Activated T-cell treated with anti-CD3 and anti-CD28 coated beads for 24 hours (primary cell): ENCODE measurements at places on chromosomes 2 and 18.

DNA sequence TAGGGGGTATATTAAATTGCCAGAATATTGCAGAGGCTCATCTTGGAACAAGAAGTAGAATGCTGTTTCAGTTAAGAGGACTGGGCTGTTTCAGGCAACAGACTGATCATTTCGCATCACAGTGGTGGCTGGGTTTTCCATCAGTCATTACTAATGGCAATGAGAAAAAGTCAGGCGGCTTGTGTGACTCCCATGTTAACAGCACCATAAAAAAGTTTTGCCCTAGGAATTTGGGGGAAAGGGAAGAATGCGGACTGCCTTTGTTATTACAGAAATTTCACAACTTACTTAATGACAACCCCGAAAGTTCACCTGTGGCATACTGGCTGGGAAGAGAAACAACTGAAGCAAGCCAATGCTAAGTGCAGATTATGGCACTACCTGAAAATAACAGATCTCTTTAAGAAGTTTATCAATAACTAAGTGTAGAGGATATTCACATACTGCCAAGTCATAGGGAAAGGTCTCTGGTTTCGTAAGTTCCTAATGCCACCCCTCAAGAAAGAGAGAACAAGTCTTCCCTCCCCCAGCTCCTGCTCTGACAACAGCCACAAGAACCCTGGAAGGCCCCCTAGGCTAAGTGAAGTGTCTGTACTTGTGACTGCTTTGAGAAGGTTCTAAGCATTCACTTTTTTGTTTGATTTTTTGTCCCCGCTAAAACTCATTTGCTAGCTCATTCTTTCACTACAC, 40.5 kb upstream of the AP1S3 start:
- no peak for DNase-seq

- no peak for DNase-seq
Observed at GRCh38 chr2:2096803-2097464, 234.1 kb downstream of the MYT1L start.

DNA sequence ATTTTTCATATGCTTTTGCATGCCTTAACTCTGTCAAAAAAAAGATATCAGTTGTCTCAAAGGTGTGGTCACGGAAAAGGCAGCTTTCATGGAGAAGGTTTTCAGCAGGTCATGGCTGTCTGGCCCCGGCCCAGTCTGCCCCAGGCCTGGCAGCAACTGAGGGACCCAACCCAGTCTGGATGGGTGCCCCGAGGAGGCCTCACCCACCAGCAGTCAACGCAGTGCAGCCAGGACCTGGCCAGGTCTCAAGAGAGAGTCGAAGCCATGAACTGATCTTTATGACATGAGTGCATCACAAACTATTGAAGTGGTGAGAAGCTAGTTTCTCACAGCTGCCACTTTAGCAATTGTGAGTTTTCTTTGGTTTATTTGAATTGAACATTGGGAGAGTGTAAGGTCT, 7.9 kb downstream of the TUBB6 start:
- DNase-seq, result no peak

DNA sequence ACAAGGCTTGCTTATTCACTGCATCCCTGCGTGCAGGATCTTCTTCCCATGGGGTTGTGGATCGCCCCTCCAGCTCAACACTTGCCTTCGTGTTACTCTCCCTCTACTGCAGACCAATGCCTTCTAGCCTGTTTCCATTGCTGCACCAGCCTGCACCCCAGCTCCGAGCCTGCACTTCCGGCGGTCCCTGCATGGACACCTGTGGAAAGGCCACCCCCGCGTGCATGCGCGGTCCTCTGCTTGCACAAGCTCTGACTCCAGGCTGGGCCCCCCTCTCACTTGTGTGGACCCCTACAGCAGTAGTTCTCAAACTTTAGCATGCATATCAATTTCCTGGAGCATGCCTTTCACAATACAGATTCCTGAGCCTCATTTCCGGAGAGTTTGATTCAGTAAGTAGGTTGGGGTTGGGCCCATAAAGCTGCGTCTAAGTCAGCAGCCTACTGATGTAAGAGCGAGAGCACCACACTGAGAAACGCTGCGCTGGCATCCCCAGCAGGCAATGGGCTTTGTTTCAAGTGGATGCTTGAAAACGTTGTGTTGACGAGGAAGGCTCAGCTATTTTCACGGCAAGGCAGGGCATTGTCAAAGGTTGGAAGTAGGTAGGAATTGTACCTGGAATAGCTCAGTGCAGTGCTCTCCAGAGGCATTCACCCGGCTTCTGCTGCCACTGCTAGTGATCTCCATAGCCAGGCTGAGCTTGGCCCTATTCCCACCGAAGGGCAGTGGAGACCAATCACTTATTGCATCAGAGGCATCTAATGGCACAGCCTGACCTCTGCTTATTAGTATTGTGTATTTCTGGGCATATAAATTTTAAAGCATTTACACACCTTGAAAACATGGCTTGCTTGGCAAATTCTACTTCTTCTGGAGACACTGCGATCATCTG, 32.6 kb downstream of the CREG2 start:
- DNase-seq, result no peak

DNA sequence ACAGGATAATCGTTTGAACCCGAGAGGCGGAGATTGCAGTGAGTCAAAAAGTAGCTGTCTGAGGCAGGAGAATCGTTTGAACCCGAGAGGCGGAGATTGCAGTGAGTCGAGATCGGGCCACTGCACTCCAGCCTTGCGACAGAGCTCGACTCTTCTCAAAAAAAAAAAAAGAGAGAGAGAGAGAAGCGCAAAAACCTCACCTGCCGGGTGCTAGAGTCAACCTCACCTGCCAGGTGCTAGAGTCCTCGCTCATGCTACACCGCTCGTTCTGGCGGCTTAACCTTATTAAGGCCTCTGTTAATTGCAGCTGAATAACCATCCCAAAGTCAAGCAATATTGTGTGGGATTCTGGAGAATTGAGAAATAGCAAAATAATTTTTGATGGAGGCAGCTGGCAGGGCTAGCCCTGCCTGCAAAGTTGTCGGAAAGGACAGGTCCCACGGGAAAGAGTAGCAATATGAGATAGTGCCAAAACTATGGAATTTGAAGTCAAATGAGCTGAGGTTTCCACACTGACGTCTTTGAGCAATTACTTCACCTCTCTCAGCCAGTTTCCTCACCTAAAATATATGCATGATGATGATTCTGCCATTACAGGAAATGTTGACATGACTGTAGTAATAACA, 644 bp upstream of the DYM start:
- no peak for DNase-seq

- DNase-seq, result no peak
Observed at GRCh38 chr18:58516514-58517285, 112.2 kb downstream of the ALPK2 start.

GRCh38 chr2:174753038-174753633, 11.1 kb downstream of the CHRNA1 start:
- DNase-seq, result no peak

- DNase-seq, result no peak
Observed at GRCh38 chr2:204896146-204896545, 350.9 kb downstream of the PARD3B start.

- DNase-seq, result no peak
Observed at GRCh38 chr2:148023861-148024260, 3.0 kb downstream of the MBD5 start.

DNA sequence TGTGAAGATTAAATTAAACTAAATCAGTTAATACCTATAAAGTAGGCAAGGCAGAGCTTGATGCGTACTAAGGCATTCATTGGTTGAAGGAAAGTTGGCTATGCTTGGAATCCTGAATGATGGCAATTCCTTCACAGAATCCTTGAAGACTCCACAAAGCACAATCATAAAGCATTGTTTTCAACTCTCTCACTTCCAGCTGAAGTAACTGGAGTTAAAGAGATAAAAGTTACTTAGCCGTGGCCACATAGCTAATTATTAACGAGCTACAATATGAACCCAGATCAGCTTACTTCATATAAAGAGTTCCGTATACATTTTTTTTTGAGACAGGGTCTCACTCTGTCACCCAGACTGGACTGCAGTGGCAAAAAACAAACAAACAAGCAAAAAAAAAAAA, 483.9 kb upstream of the DDX18 start:
- no peak for DNase-seq

DNA sequence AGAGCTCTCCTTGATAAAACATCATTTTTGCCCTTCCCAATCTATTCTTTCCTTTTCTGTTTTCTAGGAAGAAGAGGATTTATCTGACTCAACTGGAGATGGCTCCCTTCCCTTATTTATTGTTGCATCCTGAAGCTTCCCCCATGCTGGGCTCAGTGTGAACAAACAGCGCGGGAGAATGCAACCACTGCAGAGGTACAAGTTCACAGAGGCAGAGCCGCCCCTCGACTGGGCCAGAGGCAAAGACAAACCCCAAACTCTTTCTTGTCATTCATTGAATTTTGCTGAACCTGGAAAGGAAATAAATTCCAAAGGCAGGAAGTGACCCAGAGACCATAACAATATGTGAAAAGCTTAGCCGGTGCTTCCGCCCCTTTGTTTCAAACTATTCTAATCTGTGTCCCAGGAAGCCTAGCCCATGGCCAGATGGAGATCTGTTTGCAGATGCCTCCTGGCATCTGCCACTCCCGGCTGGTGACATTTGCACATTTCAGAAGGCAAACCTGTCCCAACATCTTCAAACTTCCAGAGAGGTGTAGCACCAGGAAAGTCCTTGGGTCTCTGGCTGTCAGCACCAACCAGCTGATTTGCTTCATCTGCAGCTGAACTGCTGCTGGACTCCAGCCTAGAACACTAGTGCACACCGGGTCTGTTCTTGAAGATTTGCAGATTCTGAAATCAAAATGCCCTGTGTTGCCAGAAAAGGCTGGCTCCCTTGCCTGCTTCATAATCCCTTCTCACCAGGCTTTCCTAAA, 79.4 kb upstream of the MAP4K3 start:
- DNase-seq, result no peak

DNA sequence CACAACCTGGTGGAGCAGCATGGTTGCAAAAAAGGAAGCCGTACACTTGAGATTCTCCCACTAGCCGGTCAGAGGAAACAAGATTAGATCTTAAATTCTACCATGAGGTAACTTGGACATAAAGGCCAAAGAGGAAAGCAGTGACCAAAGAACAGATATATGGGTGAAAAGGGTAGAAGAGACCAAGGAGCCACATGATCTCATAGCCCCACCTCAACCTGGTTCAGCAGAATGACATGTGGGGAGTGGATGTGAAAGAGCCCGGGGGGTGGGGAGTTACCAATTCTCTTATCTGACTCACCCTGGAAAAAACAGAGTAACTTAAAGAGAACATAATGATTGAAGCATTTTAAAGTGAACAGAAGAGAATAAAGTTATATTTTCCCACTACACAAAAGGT, 683.0 kb downstream of the DSC3 start:
- DNase-seq, result no peak

DNA sequence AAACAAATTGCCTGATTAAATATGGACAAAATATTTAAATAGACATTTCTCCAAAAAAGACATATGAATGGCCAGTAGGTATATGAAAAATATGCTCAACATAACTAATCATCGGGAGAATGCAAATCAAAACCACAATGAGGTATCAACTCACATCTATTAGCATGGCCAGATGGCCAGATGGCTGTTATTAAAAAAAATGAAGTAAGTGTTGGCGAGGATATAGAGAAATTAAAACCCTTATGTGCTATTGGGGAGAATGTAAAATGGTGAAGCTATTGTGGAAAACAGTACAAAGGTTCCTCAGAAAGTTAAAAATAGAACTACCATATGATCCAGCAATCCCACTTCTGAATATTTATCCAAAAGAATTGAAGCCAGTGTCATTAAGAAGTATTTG, 272.3 kb upstream of the ZNF804A start:
- no peak for DNase-seq

GRCh38 chr2:215619989-215620388, 184.1 kb upstream of the FN1 start:
- no peak for DNase-seq

DNA sequence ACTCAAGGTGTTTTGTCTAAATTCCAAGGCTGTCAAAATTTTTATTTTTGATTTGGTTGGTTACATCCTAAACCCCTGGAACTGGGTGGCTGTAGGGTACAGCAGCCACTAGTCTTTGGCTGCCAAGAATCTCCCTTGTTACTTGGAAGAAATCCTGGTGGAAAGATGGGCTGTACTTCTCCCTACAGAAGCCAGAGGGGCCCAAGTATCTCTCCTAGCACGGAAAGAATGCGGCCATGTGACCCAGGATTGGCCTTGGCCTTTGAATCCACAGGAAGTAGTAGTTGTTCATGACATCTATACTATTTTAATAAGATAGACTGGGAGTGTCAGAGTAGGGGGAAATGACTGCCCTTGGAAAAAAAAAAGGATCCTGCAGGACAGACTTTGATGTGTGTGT, 54.4 kb upstream of the MYO3B start:
- DNase-seq, result no peak

- no peak for DNase-seq
Observed at GRCh38 chr2:78263571-78263970, 741.4 kb upstream of the LRRTM4 start.

GRCh38 chr2:201261471-201261870, 1.1 kb downstream of the CASP8 start:
- no peak for DNase-seq

GRCh38 chr2:25367296-25367695, 25.6 kb upstream of the DNMT3A start:
- DNase-seq, result no peak

GRCh38 chr2:213162516-213163118, 11.2 kb upstream of the IKZF2 start:
- no peak for DNase-seq

DNA sequence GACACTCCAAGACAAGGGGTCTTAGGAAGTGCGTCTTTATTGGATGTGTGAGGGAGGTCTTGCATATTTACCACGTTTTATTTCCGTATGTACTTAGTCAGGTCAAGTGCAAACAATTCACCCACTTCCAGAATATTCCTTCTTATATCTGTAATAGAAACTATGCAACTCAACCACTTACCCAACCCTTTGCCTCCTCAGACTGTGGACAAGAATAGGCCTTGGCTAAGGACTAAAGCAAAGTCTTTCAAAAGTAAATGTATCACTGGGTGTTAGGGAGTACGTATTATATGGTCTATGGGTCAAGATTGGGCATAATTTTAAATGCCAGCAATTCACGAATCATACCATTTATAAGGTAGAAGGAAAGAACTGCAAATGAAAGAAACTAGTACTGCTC, 484.8 kb downstream of the MBD2 start:
- no peak for DNase-seq

DNA sequence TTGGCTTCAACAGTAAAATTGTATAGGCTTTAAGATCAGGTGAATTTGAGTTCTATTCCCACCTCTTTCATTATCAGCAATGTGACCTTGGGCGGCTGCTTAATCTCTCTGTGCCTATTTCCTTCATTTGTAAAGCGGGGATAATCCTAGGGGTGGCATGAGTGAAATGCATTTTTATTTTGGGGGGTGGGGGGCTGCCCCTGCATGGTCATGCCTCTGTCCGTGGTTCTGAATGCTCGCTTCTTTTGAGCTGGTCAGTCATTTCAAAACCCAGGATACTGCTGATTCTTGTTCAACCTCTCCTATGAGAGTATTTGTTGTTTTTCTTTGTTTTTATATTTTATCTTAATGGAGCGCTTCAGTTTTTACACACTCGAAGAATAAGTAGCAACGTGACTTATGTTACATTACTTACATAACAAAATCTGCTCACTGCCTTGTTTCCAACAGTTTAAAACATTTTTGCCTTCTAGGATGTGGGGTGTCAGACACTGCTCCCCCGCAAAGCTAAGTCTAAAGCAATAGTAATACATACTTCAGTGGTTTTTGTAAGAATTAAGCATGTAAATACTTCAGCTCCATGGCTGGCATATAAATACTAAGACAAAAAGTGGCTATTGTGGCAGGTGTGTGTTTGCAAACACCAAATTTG, 152.6 kb upstream of the PELI1 start:
- no peak for DNase-seq
